ENCODE measurements at places on chromosomes 2 and 18. TPM values are rescaled to one million over a fixed set of nuclear protein-coding genes. Genes with fewer than 3 reads are reported as not detected.

CCDC74A gene
- 14.6 TPM for polyA plus RNA-seq

RNF152 gene
- polyA plus RNA-seq: 2.6 TPM

RNF125 gene
- polyA plus RNA-seq: 1.7 TPM

DNA sequence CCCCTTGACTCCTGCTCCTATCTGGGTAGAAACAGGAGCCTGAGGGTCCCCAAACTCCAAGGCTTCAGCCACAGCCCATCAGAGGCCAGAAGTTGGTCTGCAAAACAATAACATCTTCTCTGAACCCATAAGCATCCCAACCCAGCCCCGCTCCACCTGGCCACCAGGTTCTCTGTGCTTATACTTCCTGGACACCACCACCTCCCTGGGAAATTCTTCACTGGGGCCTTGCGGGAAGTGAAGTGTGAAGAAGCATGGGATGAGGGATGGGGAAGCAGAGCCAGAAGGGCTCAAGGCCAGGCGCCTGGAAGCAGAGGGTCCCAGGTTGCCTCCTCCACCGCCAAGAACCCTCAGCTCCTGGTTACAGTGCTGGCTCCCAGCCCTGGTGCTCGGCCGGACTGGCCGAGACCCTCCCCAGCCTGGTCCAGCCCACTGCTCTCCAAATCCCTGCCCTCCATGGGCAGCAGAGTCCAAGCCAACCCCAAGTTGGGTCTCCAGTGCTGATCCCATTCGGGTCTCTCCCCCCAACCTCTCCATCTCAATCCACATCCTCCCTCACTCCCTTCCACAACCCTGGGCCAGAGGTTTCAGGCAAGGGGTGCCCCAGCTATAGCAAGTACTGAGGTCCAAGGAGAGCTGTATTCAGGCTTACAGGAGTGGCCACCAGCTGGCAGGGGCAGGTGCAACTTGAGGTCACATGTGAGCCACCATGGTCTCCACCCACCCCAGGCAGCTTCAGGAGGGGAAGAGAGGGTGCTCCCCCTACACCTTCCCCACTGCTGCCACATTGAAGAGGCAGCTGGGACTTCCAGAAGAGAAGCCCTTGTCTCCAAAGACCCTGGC is 60.7 kb downstream of the TNS1 start:
- no peak for DNase-seq

GRCh38 chr2:18763338-18763737 is 174.0 kb upstream of the NT5C1B start:
- DNase-seq: no peak

- no peak for DNase-seq
These were observed 21.7 kb downstream of the LBH start for GRCh38 chr2:30252723-30253701.

DNA sequence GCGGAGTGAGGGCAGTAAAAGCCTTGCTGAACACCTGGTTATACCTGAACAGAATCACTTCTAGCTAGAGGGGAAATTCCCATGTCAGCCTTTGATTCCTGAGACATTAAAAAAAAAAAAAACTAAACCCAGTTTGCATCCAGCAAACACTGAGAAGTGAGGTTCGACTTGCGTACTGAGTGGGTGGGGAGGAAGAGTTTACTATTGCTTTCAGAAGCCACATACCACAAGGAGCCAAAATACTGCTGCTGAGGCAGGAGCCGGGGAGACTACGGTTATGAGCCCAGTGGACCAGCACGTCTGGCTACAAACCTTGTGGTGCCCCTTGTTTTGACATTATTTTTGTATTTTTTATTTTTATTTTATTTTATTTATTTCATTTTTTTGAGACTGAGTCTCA is 2.7 kb downstream of the COLEC11 start:
- DNase-seq: no peak

Data from ovary (tissue), 10 donors.